ENCODE measurements at places on chromosomes 5 and 9.
A peak's percentile ranks its signal among the peaks of the same experiment; 100 is the strongest.

DNA sequence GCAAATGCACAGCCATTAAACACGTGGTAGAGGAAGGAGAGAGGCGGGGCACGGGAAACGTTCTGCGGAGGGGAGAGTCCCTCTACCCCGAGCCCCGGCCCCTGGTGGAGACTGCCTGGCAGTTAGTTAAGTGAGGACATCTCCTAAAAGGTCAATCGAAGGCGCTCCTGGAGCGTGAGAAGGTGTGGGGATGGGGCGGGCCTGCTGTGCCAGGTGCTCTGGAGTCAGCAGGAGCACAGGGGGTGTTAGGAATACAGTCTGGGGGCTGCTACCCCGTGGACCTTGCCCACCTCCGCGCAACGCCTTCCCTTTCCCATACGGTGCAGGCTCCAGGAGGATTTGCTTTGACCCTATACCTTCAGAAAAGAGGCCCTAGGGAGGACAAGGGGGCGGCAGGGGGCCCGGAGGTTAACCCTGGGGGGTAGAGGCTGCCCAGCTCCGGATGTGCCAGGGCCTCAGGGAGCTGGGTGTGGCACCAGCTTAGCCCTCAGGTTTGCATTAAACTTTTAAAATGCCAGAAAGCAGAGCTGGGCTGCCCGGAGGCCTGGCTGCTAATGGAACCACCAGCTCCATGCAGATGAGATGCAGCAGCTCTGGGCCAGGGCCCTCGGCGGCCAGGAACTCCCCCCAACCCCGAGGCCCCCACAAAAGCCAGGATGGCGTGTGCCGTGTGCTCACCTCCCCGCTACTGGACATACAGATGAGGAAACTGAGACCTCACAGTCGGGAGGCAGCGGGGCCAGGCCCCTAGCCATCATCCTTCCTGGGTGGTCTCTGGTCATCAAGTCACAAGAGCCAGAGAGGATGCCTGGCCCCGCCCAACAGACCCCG lies 39.2 kb downstream of the NACC2 start:
- no peak for DNase-seq

GRCh38 chr9:136370687-136371532 lies 2.6 kb downstream of the CARD9 start:
- no peak for DNase-seq

DNA sequence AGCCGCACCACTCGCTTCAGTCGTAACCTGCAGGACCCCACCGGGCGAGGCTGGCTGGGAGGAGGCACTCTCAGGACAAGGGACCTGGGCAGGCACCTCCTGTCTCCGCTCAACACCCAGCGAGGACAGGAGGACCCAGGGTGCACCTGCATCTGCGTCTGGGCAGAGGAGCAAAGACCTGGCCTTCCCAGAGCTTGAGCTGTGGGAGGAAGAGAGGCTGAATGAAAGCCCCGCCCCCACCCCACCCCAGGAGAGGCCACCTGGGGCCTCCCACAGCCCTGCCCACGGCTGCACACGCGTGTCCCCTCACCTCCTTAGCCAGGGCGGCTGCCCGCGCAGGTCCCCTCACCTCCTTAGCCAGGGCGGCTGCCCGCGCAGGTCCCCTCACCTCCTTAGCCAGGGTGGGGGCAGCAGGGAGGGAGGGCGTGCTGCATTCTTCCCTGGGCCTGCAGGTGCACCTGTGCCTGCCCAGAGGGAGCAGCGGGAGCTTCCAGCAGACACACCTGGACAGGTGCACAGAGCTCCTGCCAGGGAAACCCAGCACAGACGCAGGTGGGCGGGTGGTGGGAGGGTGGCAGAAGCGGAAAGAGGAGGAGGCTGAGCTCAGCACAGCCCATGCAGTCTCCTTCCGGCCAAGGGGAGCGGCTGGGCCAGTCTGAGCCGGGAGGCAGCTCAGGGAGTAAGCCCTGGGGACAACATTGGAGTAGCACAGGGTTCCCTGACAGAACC lies 18.5 kb upstream of the SLC12A7 start:
- DNase-seq, result no peak

GRCh38 chr5:17184588-17184987 lies 32.8 kb upstream of the BASP1 start:
- DNase-seq, result no peak

GRCh38 chr5:39440192-39440957 lies 15.6 kb upstream of the DAB2 start:
- no peak for DNase-seq

- DNase-seq, result no peak
Observed at GRCh38 chr5:141527426-141527825, 38.5 kb downstream of the PCDHGC5 start.

- DNase-seq, result no peak
Observed at GRCh38 chr9:114434878-114435311, 47.1 kb upstream of the AKNA start.

- no peak for DNase-seq
Observed at GRCh38 chr5:74529101-74529500, 111.4 kb downstream of the ENC1 start.

- DNase-seq, result peak; percentile 43
Observed at GRCh38 chr5:77066823-77067442, 20.2 kb downstream of the ZBED3 start.

DNA sequence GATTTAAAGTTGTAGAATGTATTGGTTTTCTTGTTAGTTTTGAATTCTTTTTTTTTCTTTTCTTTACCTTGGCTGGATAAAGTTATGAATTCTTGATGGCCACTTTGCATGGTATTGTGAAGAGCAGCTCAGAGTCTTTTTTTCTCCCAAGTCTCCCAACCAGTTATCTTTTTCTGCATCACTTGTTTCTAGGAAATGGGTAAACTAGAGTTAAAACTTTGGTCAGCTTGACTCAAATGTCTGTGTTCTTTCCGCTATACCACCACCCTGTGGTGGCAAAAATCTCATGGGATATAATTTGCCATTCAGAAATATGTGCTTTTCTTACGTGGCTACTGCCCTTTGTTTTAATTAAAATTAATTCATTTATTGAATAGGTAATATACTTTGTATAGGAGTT lies 113.2 kb downstream of the UNC13B start:
- DNase-seq, result no peak

DNA sequence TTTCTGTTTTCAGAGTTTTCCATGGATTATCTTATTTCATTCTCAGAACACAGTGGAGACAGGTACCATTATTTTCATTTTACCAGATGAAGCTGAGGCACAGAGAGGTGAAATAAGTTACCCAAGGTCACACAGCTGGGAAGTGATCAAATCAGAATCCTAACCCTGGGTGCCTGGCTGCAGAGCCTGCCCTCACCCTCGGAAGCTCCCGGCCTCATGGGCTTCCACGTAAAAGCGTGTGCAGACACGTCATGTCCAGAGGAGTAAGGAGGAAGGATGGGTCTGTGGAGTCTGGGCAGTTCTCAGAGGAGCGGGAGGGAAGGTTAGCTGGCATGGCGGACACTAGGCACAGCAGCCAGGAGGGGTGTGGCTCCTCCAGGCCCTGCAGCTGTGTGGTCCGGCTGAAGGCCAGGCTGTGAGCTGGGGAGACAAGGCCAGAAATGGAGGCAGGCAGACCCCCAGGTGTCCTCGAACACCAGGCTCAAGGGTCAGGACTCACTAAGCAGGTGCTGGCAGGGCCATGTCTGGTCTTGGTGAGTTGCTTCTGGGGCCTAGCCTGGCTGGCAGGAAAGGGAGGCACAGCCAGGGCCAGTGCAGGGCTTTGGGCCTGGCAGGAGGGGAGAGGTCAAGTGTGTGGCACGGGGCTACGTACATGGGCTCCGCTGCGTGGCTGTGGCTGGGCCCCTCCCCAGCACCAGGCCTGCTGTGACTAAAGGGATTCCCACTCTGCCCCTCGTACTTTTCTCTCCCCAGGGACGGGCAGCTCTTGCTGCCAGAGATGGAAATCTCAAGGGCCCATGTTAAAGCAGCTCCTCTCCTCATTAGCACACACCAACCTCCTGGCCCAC lies 5.6 kb downstream of the TBC1D9B start:
- no peak for DNase-seq

- DNase-seq, result no peak
Observed at GRCh38 chr9:6899274-6899673, 141.5 kb downstream of the KDM4C start.

DNA sequence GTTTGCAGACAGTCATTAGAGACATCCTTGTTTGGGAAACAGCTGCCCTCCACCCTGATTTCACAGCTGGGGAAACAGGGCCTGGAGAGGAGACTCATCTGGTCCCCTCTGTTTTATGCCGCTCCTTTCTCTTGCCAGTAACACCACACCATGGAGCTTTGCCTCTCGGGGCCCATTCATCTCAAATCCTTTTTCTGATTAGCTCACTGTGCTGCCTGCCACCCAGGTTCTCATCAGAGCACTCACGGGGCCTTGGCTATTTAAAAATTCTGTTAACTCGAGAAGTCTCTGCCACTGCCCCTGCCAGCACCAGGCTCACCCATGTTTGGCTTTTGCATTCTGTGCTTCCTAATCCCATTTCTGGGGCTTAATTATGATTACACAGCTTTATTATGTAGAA lies 36.8 kb upstream of the C5orf58 start:
- no peak for DNase-seq

DNA sequence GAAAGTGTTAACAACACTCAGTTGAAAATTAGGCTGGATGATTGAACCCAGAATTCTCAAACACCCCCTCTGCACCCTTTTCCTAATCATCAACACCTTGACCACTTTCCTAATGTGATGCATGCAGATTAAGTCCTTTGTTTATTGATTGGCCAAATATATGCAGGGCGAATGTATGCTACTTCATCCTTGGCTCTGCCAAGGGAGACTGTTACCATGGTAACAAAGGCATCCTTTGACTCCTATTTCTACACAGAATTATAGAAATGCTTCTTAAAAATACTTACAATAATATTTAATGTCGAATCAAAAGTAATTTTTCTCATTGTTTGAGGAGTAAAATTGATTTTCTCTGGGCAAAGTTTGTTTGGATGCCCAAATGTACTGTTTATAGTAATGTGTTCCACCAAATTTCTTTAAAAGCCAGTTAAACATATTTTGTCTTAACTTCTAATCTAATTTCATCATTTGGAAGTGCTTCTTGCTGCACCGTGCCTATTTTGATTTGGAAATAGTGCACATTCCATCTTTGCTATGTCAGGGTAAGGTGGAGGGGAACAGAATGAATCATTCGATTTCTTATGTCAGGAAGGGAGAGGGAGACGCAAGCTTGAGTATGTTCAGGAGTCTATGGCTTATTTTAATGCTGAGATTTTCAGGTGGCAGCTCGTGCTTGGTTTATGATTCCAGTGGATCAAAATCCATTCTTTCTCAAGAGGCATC lies 1384.3 kb upstream of the WWC1 start:
- DNase-seq, result no peak

DNA sequence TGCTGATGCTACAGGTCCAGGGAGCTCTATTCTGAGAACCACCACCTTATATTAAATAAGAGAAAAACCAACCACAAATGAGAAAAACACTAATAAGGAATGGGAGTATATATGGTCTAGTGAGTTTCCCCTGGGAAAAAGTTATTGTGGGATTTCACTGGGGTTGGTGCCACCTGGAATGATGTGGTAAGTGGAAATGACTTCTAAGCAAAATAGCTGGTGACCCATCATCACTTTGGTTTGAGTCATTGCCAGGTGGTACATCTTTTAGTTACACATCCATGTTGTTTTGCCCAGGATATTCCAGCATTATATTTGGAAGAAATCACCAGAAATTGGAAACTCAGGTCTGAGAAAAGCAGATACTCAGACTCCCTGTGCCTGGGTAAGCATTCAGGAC lies 437.3 kb downstream of the DTWD2 start:
- DNase-seq, result no peak

DNA sequence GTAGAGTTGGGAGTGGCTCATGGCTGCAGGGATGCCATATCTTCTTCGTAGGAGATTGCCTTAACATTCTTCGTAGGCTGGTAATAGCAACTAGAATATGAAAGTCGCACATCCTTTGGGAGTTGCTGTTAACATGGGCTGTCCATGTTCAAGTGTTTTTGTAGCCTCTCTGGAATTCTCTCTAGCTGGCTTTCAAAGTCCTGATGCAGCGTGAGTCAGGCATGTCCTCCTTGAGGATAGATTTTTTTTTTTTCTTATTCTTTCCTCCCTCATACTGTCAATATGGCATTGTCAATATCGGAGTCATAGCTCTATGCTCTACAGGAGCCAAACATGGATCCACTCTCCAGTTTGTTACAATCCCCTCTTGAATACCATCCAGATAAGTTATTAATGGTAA lies 494.8 kb upstream of the WWC1 start:
- no peak for DNase-seq

GRCh38 chr9:93642961-93643360 lies 66.6 kb downstream of the PHF2 start:
- DNase-seq, result peak; percentile 32

DNA sequence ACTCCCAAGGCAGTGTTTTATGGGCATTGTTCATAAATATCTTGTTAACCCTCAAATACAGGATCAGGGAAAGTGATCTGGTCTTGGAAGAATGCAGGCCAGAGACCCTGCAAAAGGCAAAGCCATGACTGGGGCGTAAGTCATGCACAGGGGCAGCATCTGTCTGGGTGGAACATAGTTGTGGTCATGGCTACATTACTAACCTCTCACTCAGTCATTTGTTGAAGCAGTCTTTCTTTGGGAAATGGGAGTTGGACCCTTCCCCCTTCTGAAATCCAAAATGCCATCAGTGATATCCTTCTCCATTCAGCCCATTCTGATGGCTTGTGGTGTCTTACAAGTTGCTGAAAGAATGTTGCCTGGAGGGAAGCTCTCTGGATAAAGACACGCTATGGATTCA lies 68.1 kb downstream of the GDNF start:
- peak; percentile 93 for DNase-seq

DNA sequence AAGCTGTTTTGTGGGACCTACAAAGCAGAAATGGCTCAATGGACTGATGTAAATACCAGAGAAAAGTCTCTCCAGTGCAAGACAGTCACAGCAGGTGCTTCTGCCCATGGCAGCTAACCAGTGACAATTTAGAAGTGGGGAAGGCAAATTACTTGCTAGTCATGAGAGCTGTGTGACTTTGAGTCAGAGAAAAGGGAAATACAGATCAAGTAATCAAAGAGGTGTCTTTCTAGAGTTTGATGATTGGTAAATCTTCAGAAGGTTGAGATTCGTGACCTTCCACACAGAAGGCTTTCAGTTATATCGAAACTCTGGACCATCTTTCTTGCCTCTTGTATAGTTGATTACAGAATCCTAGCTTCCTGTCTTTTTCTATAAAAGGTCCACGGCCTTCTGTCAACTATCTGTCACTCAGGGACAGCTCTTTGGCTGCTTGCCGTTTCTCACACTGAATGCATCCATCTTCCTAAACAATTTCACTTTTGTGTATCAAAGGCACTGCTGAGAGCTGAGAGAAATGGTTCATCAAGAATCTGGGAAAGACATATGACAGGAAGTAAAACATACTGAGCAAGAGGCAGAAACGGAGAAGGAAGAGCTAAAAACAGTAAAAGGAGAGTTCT lies 993.9 kb upstream of the ACO1 start:
- no peak for DNase-seq

- no peak for DNase-seq
Observed at GRCh38 chr5:174283211-174284005, 237.9 kb downstream of the NSG2 start.

DNA sequence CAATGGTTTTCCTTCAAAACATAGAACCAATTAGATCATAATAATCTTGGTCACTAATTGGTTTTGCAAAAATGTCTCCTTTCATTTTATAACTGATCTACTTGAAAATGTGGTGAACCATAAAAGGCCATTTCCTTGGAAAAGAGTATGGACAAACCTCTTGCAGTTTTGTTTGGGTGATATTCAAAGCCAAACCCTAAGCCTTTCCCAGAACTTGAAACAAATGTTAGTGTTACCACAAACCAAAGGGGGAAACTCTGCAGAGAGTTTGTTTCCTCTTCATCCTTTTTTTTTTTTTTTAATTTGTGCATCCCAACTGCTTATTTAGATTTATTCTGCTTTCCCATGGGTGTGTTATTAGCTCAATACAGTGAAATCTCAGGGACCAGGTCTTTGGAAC lies 204.4 kb upstream of the ADAMTSL1 start:
- DNase-seq, result no peak
